ENCODE measurements at places on chromosomes 4 and X. TPM values are rescaled to one million over a fixed set of nuclear protein-coding genes. Genes with fewer than 3 reads are reported as not detected.

DNA sequence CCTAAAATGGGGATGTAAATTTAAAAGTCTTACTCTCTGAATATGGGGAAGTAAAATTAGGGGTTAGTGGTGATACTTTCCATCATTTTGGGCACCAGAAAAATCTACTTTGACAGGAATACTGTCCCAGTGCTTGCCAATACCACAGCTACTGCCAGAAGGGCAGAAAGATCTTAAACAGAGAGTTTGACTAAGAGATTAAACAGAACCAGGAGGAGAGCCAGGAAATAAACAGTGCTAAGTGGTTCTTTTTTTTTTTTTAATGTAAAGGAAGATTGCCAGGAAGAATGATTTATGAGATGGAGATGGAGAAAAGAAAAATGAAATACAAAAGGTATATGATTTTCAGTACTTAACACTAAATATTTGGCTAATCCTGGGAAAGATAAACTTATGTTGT, 126.8 kb downstream of the RTL3 start:
- no peak for DNase-seq

GRCh38 chr4:159107203-159107925, 4.5 kb downstream of the RAPGEF2 start:
- DNase-seq = no peak

DNA sequence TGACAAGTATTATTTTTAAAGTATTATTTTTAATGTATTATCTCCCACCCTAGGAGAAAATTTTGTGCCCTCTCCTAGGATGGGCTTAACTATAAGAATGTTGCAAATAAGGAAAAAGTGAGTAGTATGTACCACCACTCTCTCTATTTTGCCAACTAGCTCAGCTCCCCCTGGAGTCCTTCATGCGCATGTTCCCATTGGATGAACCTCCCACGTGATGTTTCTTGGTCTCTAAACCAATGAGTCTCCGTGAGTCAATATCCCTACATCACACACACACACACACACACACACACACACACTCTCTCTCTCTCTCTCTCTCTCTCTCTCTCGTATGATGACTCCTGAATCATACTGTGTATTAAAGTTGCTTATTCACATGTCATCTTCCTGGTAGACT, 129.7 kb upstream of the ZFP42 start:
- no peak for DNase-seq

DNA sequence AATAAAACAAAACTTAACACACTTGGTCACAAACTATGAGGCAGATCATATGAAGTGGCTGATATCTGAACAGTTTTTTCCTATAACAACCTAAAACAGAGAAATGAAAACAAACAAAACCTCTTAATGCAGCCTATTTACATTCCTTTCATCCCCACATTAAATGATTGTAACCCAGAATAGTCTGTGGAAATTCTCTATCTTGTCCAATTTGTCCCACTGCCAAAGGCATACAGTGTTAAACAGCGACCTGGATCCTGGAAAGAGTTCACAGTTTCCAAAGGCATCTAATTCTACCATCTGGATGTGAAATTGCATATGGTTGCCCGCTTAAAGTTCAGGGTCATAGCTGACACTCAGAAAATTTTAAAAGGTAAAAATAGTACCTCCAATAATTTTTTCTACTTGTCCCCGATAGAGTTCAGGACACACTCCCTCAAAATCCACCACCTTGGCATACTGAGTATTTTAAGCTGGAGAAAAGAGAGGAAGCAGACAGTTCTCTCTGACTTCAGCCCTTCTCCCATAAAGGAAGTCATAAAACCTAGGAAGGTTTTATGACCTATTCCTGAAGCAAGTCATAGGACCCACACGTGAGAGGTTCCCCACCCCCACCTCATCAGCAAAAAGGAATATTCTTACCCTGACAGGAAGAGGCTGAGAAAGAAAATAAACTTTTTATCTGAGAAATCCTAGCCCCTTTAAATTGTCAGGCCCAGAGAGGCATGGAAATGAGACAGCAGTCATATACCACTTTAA, 270.2 kb downstream of the PAPSS1 start:
- DNase-seq = no peak

DNA sequence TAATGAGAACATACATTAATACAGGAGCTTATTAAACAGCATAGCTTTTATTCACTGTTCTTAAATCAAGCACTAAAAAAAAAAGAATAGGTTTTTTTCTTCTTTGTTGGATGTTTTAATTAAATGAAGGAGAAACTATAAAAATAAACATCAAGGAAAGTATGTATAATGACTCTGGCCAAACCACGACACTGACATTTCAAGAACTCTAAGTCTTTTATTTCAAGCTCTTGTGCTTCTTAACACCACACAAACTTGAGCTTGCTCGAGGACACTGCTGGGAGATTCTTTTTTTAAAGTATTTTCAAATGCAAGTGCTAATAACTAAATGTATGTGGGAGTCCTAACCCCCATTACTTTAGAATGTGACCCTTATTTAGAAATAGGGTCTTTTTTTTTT, 204.9 kb upstream of the PPARGC1A start:
- no peak for DNase-seq

- DNase-seq = no peak
Measured at GRCh38 chr4:102477657-102478056, 23.5 kb upstream of the NFKB1 start.

DNA sequence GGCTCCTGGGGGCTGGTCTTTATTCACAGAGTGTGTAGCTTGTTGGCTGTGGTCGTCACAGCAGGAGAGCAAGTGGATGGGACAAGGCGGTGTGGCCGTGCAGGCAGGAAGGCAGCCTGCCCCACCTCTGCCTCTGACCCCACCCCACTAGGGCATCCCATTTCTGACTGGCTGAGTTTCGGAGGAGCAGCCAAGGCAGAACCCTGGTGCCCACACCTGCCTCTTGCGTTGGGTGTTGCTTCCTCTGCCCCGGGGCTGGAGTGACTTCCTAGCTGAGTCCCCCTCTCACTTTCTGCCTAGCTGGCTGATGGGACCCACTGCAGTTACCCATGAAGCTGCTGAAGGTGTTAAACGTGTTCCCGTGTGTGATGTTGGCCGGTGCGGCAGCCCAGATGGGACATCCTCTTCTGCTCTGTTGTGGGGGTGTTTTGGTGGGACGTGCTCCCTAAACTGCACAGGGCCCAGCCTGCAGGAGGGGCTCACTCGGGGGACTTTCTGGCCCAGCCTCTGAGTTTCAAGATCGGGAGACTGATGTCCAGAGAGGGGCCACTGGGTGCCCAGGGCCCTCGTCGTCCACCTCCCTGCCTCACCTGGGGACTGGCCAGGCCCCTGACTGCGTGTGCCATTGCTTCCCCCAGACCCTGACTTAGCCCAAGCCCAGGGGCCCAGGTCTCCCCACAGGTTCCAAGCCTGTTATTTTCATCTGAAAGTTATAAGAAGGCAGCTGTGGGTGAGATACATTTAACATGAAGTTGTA, 101.5 kb downstream of the PSAPL1 start:
- DNase-seq = no peak

DNA sequence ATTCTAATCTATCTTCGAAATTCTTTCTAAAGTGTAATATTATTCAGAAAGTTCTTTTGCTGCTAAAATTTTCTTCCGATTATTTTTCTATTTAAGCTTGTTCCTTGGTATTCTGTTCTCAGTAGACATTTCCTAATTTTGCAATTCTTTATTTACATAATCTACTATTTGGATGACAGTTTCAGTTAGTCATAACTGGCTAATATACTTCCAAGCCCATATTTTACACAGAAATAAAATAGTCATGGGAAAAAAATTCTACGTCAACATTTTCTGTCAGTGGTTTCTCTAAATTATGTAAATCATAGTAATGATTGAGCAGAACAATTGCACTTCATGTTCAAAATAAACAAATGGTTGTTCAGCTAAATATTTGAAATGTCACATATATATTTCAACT, 178.0 kb upstream of the ANKRD50 start:
- no peak for DNase-seq

- no peak for DNase-seq
Measured at GRCh38 chrX:67730296-67730695, 186.5 kb downstream of the AR start.

DNA sequence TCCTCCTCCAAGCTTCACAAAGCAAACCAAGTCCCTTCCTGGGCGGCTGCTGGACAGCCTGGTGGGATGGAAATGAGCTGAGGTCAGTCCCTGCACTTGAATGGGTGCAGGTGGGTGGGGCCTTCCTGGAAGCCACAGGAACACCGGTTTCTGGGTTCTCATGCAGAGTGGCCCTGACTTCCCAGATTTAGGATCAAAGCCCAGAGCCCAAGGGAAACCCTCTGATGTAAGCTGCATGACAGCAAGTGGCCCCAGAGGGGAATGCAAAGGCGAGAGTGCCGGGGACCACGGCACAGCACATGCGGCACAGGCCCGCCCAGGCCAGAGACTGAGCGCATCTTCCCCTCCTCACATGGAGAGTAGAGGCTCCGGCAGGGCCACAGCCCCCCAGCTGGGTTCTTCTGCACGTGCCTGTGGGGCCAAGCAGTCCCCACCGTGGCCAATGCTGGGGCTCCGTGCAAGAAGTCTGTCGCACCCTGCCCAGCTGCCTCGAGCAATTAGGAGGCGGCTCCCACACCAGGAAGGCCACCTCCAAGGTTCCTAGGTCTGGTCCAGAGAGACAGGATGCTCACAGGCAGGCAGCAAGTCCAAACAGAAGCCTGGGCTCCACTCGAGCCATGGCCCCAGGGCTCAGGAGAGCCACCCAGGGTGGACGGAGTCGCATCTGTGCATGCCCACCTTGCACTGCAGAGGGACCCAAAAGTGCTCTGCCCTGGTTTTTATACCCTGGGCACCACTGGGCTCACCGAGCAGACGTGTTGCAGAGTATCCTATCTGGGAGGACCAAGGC, 83.0 kb downstream of the HTRA3 start:
- DNase-seq = no peak

DNA sequence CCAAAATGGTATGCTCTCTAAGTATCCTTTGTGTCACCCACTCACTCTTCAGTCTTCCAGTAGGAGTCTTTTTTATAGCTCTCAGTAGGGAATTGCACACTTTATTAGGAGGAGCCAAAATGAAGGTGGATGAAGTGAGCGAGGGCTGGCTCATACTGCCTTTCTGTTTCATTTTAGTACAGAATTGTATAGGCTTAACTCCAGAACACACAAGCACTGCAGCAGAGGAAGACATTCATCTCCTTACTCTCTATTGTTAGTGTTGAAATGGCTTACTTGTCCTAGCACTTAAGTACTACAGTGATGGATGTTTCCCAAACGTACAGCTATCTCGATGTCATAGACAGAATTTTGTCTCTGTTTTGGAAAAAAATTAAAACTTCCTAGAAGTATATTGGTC, 327.3 kb upstream of the ATOH1 start:
- DNase-seq = no peak

SYNPO2 gene
- total RNA-seq = 0.19 TPM

OPRPN gene
- total RNA-seq = not detected

CPEB2 gene
- 9.8 TPM for total RNA-seq

AMBN gene
- total RNA-seq = not detected

MAGT1 gene
- total RNA-seq = 44.7 TPM

GRID2 gene
- total RNA-seq = not detected

NUDT10 gene
- total RNA-seq = 1.1 TPM

LARP1B gene
- 25.5 TPM for total RNA-seq

TGIF2LX gene
- not detected for total RNA-seq

Measured in activated CD4-positive, alpha-beta memory T cell treated with anti-CD3 and anti-CD28 coated beads for 36 hours (primary cell).